ENCODE measurements at places on chromosomes 3 and 15. TPM values are rescaled to one million over a fixed set of nuclear protein-coding genes. Genes with fewer than 3 reads are reported as not detected.

RTP3 gene
- total RNA-seq: 0.68 TPM

REC114 gene
- 7.5 TPM for total RNA-seq

GOLGB1 gene
- 80.3 TPM for total RNA-seq

- no peak for DNase-seq
These were observed 294.2 kb upstream of the MEIS2 start for GRCh38 chr15:37394402-37395099.

ST6GAL1 gene
- 225 TPM for total RNA-seq

- no peak for DNase-seq
These were observed 189.2 kb downstream of the DTWD1 start for GRCh38 chr15:49809894-49810609.

DNA sequence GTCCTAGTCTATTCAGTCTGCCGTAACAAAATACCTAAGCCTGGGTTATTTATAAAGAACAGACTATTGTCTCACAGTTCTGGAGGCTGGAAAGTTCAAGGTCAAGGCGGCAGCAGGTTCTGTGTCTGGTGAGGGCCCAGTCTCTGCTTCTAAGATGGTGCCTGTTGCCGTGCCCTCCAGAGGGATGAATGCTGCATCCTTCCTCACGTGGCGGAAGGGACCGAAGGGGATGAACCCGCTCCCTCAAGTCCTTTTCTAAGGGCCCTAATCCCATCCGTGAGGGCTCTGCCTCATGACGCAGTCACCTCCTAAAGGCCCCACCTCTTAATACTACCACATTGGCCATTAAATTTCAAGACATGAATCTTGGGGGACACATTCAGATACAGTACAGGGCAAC is 133.7 kb downstream of the CHSY1 start:
- DNase-seq: no peak

C3orf49 gene
- not detected for total RNA-seq

DNA sequence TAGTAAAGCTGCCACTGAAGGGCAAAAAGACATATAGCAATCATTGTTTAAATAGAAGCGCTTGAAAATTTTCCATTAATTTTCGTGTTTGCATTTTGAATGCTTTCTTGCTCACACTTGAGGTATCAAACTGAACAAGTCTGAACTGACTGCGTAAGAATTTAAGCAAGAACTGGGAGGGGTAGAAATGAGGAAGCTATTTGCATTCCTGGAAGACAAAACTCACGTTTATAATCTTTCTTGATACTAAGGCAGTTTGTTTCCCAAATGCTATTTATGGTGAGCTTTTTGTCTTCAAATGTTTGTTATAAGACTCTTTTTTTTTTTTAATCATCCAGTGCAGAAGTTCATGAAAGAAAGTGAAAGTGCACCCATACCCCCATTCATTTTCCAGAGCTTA is 499.8 kb upstream of the TPRG1 start:
- no peak for DNase-seq

DNA sequence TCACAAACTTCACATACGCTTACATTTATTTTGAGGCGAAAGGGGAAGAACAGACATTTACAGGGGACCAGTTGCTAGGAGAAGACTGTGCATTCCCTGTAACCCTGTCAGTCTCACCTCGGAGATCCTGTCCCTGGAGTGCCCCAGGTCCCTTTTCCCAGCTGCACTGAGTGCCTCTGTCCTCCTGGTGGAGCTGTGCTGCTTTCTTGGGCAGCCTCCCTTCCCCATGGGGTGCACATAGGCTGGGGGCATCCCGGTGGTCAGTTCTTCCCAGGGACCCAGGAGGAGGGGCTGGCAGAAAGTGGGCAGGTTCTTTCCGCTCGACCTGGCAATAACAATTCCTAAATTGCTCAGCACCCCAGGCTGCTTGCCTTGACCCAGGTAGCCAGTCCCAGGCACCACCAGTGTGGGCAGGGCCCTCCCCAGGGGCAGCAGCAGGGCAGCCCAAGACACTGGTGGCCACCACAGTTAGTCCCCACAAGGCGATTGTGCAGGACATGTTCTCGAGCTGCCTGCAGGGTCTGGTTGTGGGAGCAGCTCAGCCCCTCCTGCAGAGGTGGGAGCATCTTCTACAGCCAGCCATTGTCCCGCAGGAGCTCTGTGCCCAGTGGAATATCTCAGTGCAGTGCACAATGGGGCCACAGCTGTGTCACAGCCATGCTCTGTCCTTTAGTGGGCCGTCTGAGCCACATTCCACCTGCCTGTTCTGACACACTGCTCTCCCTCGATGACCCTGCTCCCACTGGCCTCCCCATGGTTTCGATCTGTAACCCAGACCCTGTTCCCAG is 36.3 kb downstream of the APBA2 start:
- DNase-seq: no peak

GRCh38 chr15:69729167-69729748 is 276.6 kb downstream of the RPLP1 start:
- no peak for DNase-seq

ZNF770 gene
- 29.6 TPM for total RNA-seq

DNA sequence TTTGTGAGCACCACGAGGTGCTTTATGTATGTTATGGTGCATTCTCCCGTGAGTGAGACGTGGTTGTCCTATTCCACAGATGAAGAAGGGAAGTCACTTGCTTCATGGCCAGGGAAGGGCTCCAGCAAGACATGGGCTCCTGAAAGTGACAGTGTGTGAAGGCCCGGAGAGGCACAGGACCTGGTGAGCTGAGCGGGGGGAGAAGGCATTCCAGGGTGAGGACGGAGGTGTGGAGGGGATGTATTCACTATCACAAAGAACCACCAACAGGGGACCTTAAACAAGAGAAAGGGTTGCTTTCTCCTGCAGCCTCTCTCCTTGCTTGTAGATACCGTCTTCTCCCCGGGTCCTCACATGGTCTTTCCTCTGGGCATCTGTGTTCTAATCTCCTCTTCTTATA is 139.1 kb downstream of the FBLN2 start:
- DNase-seq: no peak

C2CD4A gene
- total RNA-seq: 0.36 TPM

DNA sequence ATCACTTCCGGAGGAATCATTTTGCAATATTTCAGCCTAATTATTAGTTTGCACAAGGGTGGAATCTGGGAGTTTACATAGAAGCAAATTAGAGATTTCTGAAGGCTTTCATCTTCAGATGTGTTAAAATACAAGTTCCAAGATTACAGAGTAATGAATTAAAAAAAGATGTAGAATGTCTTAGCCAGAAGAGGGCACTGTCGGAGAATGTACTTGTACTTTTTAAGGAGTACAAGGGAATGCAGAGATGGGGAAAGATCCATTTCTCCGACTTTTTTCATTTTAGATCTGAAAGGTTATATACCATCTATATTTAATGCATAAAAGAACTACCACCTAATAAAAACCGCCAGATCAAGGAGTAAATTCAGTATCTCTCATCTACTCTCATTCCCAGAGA is 43.1 kb upstream of the WDR5B start:
- no peak for DNase-seq

- no peak for DNase-seq
These were observed 31.5 kb downstream of the CRTAP start for GRCh38 chr3:33145221-33145900.

GRCh38 chr3:14126887-14127505 is 2.1 kb downstream of the TMEM43 start:
- no peak for DNase-seq

- DNase-seq: no peak
These were observed 47.8 kb downstream of the KBTBD8 start for GRCh38 chr3:67045711-67046465.

DNA sequence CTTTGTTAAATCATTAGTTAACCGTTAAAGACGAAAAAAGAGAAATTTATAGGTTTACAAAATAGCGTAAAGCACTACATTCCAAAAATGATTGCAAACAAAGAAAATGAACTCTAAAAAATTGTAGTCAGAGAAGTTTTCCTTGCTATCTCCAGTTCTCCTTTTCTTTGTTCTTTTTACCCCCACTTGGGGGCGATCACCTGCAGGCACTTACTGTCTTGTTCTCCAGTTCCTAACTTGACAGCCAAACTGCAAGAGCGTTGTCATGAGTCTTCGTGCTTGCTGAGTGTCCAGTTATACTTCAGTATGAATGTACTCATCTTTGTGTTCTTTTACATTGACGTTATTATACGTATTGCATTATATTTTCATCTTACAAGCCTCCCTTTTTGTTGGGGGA is 54.5 kb downstream of the CHD2 start:
- no peak for DNase-seq

DNA sequence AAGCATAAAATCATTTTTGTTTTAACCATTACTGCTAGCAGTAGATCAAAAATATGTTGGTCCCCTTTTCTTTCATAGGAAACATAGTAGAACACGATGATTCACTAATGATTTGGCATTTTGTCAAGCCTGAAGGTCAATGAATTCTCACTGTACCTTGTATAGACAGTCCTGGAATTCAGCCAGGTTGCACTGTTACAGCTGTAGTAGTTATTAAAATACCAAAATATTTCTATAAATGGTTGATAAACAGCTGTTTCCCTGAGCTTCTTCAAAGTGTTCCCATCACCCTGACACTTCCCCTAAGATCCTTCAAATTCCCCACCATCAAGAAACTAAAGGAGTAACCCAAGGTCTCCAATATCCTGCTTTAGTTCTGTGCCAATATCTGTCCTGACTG is 200.9 kb downstream of the ATP8B4 start:
- DNase-seq: no peak

- no peak for DNase-seq
These were observed 76.0 kb downstream of the FEM1B start for GRCh38 chr15:68353421-68354135.

EPB42 gene
- total RNA-seq: 1.4 TPM

GRCh38 chr3:123155471-123156011 is 46.2 kb upstream of the SEC22A start:
- no peak for DNase-seq

CCR1 gene
- 2.5 TPM for total RNA-seq

DNA sequence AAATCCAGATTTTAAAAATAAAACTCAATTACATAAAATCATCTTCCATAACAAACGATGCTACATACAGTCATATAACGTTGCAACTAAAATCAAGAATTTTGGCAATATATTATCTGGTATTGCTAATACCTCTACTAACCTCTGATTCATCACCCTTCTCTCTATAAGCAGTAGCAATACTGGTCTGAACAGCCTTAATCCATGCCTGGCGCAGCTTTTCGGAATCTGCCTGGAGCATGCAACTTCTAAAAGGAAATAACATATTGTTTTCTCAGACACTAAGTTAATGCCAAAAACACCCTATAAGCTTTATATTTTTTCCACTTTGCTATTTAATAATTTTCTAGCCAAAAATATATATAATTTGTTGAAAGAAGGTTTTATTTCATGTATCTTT is 35.4 kb upstream of the XXYLT1 start:
- DNase-seq: no peak

DNA sequence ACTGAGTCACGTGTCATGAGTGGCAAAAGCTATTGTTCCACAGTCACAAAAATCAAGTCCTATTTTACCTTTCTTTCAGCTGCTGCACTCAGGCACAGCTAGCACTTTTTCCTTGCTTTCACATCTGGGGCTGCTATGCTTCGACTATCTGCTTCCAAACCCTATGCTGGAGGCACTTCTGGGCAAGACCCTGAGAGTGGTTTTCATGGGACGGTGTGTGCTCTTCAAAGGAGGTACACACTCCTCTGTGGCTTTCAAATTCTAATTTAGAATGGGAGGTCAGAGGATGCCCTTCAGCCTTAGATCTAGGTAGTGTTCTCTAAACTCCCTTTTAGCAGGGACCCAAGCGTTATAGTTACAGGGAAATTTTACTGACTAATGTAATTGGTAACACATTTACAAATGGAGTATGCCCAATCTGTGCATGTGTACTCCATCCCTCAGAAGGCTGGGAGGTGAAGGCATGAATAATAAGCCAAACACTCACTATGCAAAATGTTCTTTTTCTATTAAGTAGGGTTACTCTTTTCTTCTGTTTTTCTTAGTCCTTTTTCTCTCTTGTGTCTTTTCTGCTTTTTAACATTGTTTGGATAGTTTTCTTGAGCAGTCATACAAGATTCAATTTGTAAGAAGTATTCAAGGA is 188.3 kb downstream of the LSAMP start:
- no peak for DNase-seq

TP63 gene
- total RNA-seq: 39.9 TPM

MGLL gene
- total RNA-seq: 20.0 TPM

DNA sequence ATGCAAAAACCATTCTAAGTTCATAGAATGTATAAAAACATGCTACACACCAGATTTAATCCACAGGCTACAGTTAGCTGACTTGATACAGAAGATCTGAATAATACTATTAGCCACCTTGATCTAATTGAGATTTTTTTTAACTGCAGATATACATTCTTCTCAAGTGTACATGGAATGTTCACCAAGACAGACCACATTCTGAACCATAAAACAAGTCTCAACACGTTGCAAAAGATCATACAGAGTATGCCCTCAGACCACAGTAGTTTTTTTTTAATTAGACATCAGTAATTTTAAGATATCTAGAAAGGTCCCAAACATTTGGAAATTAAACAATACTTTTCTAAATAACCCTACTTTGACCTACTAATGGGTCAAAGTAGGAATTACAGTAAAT is 83.3 kb downstream of the FGF7 start:
- DNase-seq: no peak

SPINT1 gene
- 295 TPM for total RNA-seq

DNA sequence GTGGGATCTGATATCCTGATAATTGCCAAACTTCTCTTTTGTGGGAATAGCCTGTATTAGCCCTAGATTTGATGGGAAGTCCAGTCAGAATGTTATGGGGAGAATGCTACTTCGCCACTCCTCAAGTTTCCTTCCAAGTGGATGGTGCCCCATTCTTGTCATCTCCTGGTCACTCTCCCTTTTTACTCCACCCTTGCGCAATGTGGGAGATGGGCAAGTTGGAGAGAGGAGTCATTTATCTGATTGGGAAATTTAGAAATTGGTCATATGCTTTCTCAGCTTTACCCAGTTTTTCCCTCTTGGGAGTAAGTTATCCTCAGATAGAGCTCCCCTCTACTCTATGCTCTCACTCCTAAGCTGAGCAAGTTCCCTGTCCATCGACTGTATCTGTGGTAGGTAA is 14.4 kb downstream of the FANCD2OS start:
- DNase-seq: no peak

DNA sequence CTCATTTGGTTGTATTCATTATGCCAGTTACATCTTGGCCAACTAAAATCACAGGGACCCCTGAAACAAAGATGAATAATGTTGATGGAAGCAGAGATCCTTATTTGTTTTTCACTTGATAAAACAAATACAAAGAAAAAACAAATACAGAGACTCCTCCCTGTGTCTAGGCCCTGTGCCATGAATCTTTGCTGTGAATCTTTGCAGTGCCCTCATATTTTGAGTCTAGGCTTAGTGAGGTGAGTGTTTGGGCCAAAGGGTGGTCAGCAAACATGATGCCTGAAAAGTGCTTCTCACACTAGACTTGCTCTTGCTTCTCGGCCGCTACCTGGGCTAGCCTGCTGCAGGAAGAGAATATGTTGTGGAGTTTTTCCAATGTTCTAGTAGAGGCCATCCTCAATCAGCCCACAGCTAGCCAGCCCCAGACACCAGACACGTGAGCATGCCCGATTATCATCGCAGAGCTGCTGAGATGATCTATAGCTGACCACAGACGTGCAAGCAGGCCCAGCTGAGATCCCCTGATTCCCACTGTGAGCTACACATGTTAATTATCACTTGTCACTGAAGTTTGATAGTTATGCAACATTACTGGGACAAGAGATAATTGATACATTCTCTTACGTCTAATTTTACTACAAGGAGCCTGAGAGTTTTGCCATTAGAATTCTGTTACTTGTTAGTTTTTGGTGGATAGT is 191.4 kb downstream of the THRB start:
- no peak for DNase-seq

- DNase-seq: peak; percentile 96
These were observed 34.2 kb upstream of the VPS8 start for GRCh38 chr3:184777566-184778356.

GRCh38 chr3:37957539-37957936 is 33.0 kb upstream of the VILL start:
- DNase-seq: no peak

UBA3 gene
- 45.5 TPM for total RNA-seq
